GDM1 (cell line): ENCODE measurements at places on chromosomes 1 and 21.

GRCh38 chr1:33791251-33791650, 72.6 kb upstream of the HMGB4 start:
- no peak for DNase-seq

DNA sequence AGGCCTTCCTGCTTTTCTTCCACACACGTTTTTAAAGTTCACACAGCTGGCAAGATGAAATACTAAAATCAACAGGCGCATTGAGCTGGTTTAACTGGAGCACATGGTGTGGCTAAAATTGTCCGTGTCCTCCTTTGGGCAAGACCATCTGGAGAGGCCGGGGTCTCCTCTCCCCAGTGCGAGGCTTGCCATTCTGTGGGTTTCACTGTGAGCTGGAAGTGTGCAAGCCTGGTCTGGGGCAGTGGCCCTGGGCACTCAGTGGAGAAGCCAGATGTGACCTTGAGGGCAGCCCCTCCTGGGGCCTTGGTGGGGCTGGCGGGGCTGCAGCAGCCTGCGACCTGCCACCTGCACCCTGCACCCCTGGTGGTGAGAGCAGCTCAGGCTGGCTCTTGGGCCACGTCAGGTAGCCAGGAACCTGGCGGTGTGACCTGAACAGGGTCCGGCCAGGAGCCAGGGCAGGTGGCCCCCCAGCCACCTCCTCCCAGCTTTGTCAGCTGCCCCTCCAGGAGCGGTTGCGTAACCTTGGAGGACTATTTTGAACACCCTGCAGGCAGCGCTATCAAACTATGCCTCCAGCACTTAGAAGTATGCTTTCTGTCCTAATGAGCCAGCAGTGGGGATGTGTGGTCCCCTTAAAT, 52.4 kb downstream of the SLC37A1 start:
- no peak for DNase-seq

- no peak for DNase-seq
Observed at GRCh38 chr1:232878086-232878485, 72.3 kb upstream of the NTPCR start.

GRCh38 chr1:29412591-29412990, 176.3 kb downstream of the PTPRU start:
- DNase-seq = no peak

GRCh38 chr1:24957016-24957807, 27.1 kb upstream of the RUNX3 start:
- DNase-seq = no peak

DNA sequence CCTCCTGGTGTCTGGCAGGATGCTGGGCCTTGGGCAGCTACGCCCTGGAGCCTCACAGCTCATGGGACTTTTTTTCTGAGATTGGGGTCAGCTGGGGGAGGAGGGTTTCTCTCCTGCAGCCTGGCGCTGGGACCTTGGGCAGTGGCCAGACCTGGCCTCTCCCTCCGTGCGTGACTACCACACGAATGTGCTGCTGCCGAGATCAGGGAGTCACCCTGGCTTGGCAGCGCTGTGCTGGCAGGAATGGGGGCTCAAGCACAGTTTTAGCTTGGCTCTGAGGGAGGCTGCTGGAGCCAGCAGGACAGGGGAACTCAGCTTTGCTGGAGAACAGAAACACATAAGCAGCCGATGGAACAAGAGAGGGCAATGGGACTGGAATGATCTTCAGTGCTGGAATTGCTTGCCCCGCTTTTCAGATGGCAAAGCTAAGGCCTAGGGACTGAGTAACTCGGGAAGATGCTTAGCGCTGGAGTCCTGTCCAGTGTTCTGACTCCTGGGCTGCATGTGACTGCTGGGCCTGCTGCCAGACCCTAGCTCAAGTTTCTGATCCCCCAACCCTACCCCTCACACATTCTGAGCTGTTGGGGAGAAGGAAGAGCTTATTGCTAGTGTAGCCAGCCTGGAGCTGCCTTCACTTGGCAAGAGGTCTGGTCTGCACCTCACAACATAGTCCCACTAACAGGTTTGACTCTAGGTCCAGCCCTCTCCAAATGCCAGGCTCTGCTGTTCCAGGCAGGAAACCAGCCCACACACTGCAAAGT, 69.9 kb downstream of the NAV1 start:
- no peak for DNase-seq

- no peak for DNase-seq
Observed at GRCh38 chr1:85225624-85226380, 25.0 kb upstream of the SYDE2 start.

DNA sequence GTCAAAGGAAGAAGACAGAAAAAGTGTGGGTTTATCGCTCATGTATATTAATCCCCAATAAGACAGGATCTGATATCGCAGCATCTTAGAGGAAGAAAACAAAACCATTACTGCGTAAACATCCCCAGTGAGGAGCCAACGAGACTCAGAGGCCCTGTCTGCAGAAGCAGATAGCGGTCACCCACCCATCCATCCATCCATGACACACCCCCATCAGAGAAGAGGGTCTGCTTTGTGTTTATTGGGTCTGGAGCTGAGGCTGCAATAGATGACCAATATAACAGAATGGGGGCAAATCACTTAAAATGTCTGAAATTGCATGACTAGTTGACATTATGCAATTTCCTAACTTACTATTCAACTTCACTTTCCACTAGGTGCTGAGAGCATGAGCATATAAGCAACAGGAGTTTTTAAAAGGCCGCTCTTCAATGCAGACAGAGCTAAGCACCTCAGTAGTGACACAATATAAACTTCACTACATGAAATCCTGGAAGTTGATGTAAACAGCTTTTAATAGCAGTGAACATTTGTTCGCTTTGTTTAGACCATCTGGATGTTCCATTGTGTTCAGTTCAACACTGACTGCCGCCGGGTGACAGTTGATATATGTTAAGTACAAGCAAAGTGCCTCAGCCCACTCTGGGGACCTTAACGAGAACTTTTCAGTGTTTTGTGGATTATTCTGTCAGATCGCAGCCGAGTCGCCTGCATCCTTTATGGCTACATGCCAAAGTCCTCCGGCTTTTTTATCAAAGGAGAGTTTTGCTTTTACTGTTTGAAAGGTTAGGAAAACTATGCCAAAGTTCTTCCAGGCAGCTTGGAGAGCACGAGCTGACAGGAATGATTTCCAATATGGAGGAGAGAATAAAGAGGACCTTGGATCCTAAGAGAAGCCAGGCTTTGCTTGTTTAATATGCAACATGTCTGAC, 167.5 kb downstream of the ZNF281 start:
- no peak for DNase-seq

DNA sequence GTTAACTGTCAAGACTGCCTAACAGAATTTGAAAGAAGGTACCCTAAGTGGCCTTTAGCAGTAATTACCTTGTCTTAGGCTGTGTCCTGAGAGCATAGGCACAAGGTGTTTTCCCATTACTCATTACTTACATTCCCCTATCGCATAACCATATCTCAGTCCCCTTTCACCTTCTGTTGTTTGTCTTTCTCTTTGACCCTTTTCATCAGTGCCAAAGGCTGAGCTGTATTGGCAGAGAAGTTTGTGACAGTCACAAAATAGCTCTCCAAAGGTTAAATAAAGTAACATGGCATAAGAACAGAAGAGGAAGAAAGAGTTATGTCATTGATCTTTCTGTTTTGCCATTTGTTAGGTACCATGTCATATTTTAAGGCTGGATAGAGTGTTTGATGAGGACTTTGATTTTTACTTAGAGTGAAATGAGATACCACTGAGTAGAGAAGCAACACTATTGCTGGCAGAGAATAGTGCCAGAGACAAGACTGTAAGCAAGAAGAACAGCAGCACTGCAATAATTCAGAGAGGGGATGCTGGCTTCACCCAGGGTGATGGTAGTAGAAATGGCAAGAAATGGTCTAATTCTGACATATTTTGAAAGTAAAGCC, 497.8 kb downstream of the TTLL7 start:
- DNase-seq = no peak

DNA sequence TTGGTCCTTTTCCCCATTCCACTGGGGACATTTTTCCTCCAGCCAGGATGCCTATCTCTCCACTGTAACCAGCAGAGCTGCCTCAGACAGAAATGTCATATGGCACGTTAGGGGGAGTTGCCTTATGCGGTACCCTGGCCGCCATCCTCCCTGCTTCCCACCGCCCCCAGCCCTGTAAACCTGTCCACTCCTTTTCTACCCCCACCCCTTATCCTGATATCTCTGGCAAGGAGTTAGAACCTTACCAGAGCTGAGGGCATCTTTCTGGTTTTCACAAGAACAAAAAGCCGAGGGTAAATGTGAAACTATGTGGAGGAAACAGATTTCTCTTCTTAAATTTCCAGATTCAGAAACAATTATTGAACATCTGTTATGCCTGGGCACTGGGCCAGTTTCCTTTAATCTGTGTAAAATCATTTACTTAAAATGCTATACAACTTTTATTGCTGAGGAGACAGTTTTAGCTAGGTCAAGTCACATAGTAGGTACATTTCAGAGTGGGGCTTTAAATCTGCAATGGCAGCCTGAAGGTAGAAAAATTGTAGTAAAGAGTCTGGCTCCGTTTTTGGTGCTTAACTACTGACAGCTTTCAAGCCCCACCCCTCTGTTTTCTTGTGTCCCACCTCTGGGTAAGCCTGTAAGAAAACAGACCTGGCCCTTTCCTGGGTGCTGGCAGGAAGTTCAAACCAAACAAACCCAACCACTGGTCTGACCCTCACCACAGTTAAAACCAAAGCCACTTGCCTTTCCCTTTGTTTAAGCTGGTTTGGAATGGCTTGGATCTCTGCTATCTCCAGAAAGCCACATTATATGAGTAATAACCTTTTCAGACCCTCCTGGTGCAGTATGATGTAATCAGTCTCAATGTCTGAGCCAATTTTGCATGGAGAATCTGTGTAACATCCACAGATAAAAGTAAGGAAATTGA, 319.0 kb downstream of the HHAT start:
- no peak for DNase-seq

DNA sequence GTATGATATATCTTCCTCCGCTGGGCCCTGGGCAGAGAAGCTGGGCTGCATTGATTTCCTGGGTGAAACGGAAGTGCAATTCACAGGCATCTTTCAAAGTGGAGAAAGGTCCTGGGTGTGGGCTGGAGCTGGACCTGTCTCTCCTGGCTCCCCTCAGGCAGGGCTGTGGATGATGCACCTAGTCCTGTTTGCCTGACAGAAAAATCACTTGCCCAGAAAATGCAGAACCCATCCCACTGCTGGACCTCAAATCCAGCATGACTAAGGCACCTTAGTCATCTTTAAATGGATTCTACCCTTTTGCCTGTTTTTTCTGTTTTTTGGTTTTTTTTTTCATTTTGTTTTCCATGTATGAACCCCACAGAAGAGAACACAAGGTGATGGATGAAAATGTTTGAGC, 49.7 kb downstream of the MYSM1 start:
- DNase-seq = no peak

DNA sequence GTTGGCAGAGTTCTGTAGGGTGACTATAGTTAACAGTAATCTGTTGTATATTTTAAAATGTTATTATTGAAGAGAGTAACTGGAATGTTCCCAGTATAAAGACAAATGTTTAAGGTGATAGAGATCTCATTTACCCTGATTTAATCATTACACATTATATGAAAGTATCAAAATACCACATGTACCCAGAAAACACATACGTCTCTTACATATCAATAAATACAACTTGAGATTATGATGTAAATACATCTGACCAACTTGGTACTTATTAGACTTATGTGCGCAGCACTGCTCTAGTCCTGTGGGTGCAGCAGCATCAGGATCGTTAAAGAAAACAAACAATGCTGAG, 670 bp upstream of the PARK7 start:
- no peak for DNase-seq

- DNase-seq = no peak
Observed at GRCh38 chr1:18253093-18253492, 145.5 kb downstream of the IGSF21 start.

- no peak for DNase-seq
Observed at GRCh38 chr1:109294481-109294880, 11.5 kb upstream of the PSRC1 start.

DNA sequence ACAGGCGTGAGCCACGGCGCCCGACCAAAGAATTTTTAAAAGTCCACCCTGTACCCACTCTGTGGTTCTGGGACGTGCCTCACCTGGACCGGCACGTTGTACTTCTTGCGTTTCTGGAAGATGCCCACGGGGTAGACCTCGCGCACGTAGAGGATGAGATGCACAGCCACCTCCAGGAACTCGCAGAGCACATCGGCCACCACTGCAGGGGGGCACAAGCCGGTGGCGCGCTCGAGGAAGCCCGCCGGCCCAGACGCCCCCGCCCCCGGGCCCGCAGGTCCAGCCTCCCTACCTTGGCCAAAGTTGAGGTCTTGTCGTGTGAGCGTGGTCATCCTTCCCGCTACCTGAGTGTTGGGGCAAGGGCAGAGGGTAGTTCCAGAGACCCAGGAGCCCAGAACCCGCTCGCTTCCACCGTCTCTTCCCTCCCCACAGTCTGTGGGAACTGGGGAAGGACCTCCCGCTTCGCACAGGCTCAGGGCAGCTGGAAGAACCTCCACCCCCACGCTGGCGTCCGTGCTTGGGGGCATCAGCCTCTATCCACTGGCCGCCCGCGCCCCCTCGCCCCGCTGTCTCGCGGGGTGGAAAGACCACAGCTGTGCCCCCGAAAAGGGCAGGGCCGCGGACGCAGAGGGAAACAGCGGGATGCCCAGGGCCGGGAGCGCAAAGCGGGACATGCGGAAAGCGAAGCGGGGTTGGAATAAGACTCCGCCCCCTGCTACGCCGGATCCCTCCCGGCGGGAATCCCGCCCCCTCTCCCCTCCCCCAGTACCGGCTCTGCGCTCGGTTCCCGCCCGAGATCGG, 478 bp downstream of the MAD2L2 start:
- DNase-seq = no peak

DNA sequence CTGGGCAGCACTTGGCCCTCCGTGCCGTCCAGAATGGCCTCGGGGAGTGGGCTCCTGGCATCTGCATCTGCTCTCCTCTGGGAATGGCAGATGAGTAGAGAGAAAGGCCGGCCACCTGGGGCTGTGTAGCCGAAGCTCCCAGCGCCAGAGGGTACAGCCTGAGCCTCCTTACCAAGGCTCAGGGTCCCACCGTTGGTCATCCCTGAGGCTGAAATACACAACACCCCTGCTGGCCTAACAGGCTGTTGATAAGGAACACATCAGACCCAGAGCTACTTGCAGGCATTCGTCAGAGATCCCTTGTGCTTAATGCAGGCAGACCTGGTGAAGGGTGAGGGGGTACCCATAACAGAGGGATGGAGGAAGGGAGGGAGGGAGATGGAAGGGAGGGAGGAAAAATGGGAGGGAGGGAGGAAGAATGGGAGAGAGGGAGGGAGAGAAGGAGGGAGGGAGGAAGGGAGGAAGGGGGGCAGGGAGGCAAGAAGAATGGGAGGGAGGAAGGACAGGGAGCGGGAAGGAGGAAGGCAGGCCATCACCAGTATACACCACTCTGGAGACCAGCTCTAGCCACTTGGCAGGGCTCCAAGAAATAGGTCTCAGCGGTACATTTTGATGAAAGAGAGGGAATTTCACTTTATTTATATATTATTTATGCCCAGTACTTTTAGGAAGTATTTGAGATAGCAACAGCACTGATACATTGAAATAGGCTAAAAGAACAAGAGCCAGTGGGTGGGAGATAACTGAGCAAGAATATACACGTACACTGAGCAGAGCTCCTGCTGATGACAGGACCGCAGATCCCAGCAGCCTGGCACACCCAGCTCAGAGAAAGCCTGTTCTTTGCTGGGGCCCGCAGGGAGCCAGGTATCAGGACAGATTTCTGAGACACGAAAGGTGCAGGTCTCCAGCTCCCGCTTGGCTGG, 315.0 kb upstream of the VAMP3 start:
- no peak for DNase-seq

- no peak for DNase-seq
Observed at GRCh38 chr1:70930062-70930461, 117.6 kb downstream of the PTGER3 start.

GRCh38 chr1:68121536-68121935, 71.1 kb upstream of the DIRAS3 start:
- no peak for DNase-seq
